Activated naive CD4-positive, alpha-beta T cell (primary cell): ENCODE measurements at places on chromosomes 2 and 18.

DNA sequence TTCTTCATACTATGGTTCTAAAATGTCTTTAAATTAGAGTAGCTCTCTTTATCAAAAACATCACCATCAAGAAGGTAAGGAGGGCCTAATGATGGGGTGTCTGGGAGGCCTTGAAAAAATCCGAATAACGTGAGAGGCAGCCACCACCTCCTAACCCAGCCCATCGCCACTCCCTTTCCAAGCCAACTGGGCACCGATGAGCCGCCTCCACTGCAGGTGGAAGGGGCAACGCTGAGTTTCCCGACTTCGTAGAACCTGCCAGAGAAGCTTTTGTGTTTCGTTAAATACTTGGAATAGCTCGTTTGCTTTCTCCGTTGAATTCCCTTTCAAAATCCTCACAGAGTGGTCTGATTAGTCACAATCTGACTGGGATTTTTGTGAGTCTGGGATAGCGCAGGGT lies 22.0 kb upstream of the RPL31 start:
- DNase-seq = no peak

- no peak for DNase-seq
Measured at GRCh38 chr2:104733226-104733943, 120.5 kb upstream of the POU3F3 start.

DNA sequence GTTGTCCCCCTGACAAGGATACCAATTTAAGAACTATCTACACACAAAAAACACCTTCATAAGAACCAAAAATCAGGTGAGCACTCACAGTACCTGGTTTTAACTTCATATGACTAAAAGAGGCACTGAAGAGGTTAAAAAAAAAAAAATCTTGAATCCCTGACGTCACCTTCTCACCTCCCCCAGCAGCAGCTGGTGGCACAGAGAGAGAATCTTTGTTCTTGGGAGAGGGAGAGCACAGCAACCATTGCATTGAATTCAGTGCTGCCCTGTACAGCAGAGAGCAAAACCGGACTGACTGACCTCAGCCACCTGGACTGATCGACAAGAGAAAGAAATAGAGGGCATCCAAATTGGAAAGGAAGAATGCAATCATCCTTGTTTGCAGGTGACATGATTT lies 566.0 kb downstream of the TMX3 start:
- DNase-seq = no peak

DNA sequence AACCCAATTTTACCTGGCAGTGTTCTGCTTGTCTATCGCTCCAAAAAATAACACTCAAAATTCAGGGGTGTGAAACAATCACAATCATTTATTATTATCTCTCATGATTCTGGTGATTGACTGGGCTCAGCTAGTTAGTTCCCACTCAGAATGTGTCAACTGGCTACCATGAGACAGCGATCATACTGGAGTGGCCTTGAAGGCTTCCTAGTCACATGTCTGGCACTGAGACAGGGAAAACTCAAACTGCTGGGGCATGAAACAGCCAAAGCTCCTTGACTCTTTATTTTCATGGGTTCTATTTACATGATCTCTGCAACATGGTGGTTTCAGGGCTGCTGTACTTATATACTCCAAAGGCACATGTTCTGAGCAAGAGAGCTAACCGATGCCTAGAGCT lies 6.2 kb upstream of the ANXA4 start:
- no peak for DNase-seq

DNA sequence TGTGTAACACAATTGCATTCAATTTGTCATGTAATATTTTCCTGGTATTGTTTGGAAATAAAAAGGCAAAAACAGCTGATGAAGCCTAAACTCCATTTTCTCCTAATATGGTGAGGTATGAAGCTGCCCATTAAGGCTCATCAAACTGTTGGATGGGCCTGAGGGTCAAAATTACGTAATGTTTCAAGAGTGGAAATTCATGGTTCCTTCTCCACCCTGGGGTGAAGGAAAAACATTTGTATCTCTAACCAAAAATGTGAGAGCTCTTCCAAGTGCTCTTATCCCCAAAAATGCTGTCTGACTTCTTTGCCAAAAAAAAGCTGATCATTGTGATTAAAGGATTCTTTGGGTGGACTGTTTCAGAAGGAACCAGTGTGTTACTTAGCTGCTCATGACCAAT lies 91.8 kb downstream of the ARHGAP28 start:
- no peak for DNase-seq

- no peak for DNase-seq
Measured at GRCh38 chr2:44448860-44449527, 87.2 kb downstream of the CAMKMT start.

GRCh38 chr2:3142210-3142609 lies 235.4 kb downstream of the EIPR1 start:
- no peak for DNase-seq

DNA sequence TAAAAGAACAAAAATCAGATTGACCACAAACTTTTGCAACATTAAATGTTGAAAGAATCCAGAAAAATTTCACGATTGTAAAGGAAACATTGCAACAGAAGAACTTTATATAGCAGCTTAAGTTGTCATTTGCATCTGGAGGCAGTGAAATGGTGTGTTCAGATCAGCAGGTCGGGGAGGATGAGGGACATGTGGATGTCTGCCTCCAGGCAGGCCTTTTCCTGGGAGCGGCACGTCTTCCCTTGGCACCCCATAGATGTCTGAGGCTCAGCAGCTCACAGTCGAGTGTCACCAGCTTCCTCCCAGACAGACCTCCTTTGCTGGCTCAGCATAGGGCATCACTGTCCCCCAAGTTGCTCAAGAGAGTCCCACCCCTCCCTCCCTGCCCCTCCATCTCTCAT lies 44.3 kb upstream of the ASB1 start:
- DNase-seq = no peak

DNA sequence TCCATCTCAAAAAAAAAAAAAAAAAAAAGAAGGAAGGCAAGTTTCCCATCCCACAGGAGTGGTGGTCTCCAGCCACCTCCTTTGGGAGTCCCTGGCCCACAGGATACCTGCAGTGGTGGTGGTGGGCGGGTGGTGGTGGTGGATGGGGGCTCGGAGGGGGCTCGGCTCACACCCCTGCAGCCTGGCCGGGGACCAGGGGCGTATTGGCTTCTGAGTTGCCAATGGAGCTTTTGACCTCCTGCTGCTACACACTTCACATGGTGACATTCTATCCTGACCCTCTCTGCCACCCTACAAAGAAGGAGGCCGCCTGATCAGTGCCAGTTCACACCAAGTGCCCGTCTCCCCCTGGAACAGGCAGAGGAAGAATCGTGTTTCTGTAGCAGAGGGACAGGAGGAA lies 119.6 kb downstream of the NFATC1 start:
- no peak for DNase-seq

GRCh38 chr2:168612719-168613118 lies 156.6 kb downstream of the CERS6 start:
- no peak for DNase-seq

- DNase-seq = no peak
Measured at GRCh38 chr2:72940786-72941185, 23.5 kb downstream of the EMX1 start.

DNA sequence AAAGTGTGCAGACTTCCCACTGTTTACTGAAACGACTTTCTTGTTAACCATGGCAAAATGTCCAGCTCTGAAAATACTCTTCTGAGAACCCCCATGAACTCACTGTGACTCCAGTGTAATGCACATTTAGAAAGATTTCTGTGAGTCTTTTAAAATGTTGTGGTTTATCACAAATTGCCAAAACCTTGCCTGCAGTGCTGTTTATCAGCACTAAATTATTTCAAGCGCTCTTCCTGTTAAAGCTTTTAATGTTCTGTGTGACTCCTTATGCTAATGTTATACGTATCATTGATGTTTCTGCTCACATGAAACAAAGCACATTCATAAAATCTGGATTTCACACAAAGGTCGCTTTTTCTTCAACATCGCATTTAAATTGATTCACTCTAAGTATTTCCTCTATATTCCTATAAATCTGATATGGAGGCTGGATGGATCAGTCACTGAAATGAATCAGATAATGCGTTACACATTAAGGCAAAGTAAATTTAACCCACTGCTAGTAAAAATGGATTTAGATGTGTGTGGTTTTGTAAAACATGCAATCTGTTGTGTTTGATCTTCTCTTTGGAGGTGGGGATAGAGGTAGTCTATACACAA lies 521.2 kb downstream of the NYAP2 start:
- DNase-seq = no peak

GRCh38 chr2:206257350-206257749 lies 17.1 kb upstream of the ZDBF2 start:
- no peak for DNase-seq

DNA sequence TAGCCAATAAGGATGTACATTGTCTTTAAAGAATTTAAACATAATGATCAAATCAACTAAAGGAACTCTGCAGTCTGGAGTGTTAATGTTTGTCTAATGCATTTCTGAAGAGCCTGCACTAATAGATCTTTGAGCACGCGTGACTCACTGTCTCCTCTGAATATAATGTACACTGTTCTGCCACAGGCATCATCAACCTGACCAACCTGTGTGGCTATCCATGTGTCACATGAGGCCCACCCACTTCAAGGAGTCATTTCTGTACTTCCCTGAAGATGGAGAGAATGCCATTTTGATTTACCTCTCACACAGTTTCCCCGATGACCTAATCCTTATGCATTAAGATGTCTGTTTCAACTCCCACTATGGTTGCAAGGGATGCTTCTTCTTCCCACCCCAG lies 434.0 kb upstream of the SPHKAP start:
- no peak for DNase-seq

- DNase-seq = no peak
Measured at GRCh38 chr2:239790721-239791120, 234.4 kb downstream of the NDUFA10 start.

DNA sequence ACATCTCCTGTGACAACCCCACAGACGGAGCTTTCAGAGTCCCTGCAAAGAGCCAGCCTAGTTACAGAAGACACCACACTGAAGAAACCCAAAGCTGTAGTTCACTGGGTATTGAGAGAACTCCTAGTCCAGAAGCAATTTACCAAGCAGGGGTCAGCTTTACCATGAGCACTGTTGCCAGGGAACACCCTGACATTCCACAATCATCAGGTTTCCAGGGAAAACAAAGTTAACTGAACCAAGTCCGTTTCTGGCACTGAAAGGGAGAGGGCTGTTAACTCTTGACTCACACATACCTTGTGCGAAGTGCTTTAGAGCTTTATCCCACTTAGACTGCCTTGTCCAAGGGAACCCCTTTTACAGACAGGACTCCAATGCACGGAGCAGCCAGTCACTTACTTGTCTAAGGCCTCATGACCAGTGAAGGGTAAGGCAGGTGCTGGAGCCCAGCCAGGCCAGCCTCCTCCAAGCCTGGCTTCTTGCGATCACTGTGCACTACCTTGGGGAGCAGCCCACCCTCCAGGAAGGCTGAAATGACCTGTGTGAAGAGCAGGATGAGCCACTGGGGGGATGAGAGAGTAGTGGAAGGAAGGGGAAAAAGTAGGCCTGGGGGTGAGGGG lies 53.9 kb downstream of the REEP1 start:
- DNase-seq = no peak
